ENCODE measurements at places on chromosomes 6 and 20. TPM values are rescaled to one million over a fixed set of nuclear protein-coding genes. Genes with fewer than 3 reads are reported as not detected.

Gene ABHD12
- total RNA-seq, result 46.1 TPM

Gene SLA2
- not detected for total RNA-seq

Gene RIMS1
- 63.9 TPM for total RNA-seq

Gene POM121L2
- not detected for total RNA-seq

Gene DEFB128
- total RNA-seq, result not detected

Gene PRL
- total RNA-seq, result not detected

Gene FAM83D
- total RNA-seq, result 5.8 TPM

Gene SMLR1
- total RNA-seq, result not detected

Gene GJA10
- not detected for total RNA-seq

Gene OR2H2
- total RNA-seq, result not detected

Gene TMEM244
- total RNA-seq, result not detected

Gene WFDC13
- not detected for total RNA-seq

Gene MUC21
- not detected for total RNA-seq

Gene CPNE5
- total RNA-seq, result 32.5 TPM

Gene EPB41L2
- total RNA-seq, result 122 TPM

Gene ZDHHC14
- 13.7 TPM for total RNA-seq

Gene RAMACL
- 1.5 TPM for total RNA-seq

Gene PRICKLE4
- 2.7 TPM for total RNA-seq

Gene TNNC2
- total RNA-seq, result 2.4 TPM

Gene UNC5CL
- total RNA-seq, result 0.72 TPM

Gene TGM3
- 0.40 TPM for total RNA-seq

Gene SLC17A2
- total RNA-seq, result not detected

Gene ME1
- total RNA-seq, result 8.4 TPM

Gene PSMG4
- total RNA-seq, result 23.7 TPM

Gene NINL
- 13.1 TPM for total RNA-seq
